Stimulated activated CD8-positive, alpha-beta memory T cell treated with anti-CD3 and anti-CD28 coated beads, Interleukin-15, amount 100 ng/mL, for 4 hours (primary cell): ENCODE measurements at places on chromosomes 12 and 14.

GRCh38 chr12:60100160-60100559 is 504.3 kb downstream of the SLC16A7 start:
- DNase-seq = no peak

GRCh38 chr12:106149096-106149784 is 10.5 kb upstream of the NUAK1 start:
- no peak for DNase-seq

DNA sequence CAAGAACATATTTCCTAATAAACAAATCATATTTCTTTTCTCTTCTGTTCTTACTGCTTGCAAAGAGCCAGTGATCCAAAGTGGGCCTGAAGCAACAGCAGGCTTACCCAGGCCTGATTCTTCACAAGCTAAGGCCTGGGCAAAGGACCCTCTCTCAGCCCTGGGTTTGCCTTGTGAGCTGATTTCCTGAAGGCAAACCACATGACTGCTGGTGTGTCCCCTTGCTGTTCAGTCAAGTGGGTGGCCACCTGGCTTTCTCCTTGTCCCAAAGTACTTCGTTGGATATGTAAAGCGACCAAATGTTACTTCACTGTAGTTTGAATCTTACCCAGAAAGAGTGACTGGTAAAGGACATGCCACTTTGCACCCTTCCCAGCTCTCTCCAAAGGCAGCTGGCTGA is 392.9 kb downstream of the ZFP36L1 start:
- DNase-seq = no peak

- no peak for DNase-seq
These were observed 117.4 kb downstream of the DAD1 start for GRCh38 chr14:22471545-22472121.

DNA sequence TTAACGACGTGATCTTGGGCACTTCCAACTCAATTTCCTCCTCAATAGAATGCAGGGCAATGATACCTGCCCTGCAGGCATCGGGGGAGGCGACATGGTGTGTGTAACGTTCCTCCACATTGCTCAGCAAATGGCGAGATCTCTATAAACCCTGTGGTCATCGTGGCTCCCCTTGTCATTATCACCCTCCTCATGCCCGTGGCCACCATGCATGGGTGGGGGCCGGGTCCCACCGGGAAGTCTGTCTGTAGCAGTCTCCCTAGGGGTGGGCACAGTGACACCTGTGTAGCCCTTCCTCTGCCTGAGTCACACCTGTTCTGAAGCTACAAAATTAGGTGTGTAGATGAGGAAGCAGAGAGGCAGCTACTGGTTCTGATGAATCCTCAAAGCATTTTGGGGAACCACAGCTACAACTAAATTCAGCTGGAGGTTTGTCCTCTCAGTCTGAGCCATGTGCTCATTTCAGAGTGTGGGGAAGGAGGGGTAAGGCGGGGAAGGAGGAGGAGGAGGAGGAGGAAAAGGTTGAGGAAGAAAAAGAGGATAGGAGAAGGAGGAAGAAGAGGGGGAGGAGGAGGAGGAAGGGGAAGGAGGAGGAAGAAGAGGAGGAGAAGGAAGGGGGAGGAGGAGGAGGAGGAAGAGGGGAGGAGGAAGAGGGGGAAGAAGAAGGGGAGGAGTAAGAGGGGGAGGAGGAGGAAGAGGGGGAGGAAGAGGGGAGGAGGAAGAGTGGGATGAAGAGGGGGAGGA is 11.0 kb upstream of the CACNA2D4 start:
- no peak for DNase-seq
